ENCODE measurements at places on chromosomes 3 and 15. TPM values are rescaled to one million over a fixed set of nuclear protein-coding genes. Genes with fewer than 3 reads are reported as not detected.

SIDT1 gene
- under 0.01 TPM for total RNA-seq

ADAMTS9 gene
- 2.2 TPM for total RNA-seq

POC1A gene
- 9.9 TPM for total RNA-seq

CHAC1 gene
- 1.8 TPM for total RNA-seq

CAPN3 gene
- total RNA-seq: 1.5 TPM

MYD88 gene
- total RNA-seq: 6.6 TPM

SMCO1 gene
- total RNA-seq: under 0.01 TPM

GLT8D1 gene
- total RNA-seq: 68.8 TPM

CCDC80 gene
- 87.8 TPM for total RNA-seq

TRIM71 gene
- total RNA-seq: not detected

MUC20 gene
- 1.1 TPM for total RNA-seq

DCUN1D1 gene
- 24.6 TPM for total RNA-seq

CPEB1 gene
- 8.8 TPM for total RNA-seq
